ENCODE measurements at places on chromosomes 12 and 14.

DNA sequence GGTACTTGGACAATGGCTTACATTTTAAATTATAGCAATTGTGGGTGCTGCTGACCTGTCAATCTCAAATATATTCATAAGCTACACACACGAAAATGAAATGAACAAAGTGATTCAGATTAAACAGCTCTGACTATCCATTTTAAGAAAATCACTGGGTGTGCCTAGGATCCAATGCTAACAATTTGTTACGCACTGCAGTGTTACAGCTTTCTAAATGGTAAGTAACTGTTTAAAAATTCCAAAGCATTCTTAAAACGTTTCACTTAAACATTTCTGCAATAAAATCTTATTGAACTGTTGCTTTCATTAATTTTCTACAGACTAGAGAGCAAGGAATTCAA is 18.9 kb downstream of the LMO3 start:
- DNase-seq = no peak

- DNase-seq = no peak
These were observed 99.5 kb downstream of the SYNE2 start for GRCh38 chr14:63952053-63952932.

DNA sequence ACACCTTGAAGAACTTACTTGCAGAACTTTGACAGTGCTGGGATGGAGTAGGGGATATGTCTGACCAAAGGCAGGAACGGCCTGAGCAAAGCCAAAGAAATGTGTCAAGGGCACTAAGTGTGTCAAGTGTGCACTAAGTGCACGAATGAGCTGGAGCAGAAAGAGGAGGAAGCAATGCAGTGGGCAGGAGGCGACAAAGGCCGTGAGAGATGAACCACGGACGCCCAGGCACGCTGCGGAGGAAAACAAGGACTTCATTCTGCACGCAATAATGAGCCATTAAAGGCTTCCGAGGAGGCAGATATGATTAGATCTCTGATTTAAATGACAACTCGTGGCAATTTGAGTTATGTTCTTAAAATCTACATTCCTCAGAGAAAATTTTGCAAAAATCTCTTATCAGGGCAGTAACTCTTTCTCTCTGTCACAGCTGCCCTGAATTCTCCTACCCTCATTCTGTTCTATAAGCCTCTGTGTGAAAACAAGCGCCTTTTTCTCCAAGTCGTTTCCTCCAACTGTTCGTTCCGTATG is 25.3 kb downstream of the GRIN2B start:
- DNase-seq = no peak

DNA sequence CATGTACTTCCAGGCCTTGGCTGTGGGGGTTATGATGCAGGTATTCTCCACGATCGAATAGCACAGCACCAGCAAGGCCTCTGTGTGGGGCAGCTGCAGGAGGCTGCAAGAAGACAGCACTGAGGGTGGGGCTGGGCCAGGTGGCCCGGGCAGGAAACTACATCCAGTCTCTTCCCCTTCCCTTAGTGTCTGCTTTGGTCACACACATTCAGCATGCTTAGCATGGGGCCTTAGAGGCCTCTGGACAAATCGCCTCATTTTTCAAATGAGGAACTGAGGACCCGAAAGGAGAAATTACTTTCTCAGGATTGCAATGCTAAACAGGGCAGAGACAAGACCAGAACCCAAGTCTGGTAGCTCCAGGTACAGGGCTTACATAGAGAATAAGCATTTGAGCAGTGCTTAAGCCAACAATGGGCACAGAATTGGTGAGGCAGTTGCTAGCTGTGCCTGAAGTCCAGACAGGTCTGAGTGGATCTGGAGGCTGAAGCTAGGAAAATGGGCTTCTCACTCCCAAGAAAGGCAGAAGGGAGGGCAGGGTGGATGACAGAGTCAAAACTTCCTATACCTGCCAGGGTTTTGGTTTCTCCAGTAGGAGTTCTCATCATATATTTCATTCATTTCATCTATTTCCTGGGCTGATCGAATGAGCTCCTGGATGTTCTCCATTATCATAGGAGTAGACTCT is 3.5 kb downstream of the ACRBP start:
- no peak for DNase-seq

DNA sequence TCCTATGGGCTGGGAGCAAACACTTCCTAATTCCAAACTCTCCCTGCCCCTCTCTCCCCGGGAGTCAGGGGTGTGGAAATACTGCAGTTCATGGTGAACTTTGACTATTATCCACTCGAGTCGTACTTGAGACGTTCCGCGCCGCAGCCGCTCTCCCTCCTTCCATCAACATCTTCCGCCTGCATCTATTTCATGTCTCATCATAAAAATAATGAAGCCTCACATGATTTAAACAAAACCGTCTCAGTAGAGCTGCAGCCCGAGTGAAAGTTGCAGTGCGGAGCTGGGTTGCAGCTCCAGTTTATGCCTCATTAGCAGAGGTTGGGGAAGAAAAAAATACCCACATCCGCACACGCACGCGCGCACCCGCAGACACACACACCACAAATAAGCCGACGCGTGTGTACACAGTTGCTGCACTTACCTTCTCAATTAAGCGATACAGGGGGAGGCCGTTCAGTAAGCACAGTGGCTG is 283 bp downstream of the LMO3 start:
- DNase-seq = no peak

- DNase-seq = no peak
These were observed 47.3 kb downstream of the LRRK2 start for GRCh38 chr12:40271981-40272664.

- no peak for DNase-seq
These were observed 54.5 kb downstream of the C12orf75 start for GRCh38 chr12:105384916-105385535.

DNA sequence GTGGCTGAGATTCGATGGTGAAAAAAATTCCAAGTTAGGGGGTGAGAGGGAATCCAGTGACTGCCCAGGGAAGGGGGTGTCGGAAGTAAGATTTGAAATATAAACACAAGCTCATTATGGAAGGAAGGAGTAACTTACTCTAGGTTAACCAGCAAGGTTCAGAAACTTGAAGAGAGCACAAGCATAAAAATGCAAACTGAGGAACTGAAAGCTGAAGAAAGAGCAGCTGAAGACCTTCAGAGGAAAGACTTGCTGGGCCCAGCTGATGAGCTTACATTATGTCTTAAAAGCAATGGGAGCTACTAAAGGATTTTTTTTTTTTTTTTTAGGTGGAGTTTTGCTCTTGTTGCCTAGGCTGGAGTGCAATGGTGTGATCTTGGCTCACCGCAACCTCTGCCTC is 189.7 kb upstream of the GRIN2B start:
- DNase-seq = no peak

- DNase-seq = no peak
These were observed 638.5 kb downstream of the MED13L start for GRCh38 chr12:115638733-115639647.

- no peak for DNase-seq
These were observed at the start of gene DENND5B for GRCh38 chr12:31590642-31591379. DENND5B (minus strand) TSS chr12:31591136; CDS start chr12:31590832, 304 bp downstream.

GRCh38 chr14:52895000-52895399 is 55.9 kb downstream of the FERMT2 start:
- no peak for DNase-seq

GRCh38 chr14:76138758-76139723 is 12.7 kb upstream of the GPATCH2L start:
- no peak for DNase-seq

DNA sequence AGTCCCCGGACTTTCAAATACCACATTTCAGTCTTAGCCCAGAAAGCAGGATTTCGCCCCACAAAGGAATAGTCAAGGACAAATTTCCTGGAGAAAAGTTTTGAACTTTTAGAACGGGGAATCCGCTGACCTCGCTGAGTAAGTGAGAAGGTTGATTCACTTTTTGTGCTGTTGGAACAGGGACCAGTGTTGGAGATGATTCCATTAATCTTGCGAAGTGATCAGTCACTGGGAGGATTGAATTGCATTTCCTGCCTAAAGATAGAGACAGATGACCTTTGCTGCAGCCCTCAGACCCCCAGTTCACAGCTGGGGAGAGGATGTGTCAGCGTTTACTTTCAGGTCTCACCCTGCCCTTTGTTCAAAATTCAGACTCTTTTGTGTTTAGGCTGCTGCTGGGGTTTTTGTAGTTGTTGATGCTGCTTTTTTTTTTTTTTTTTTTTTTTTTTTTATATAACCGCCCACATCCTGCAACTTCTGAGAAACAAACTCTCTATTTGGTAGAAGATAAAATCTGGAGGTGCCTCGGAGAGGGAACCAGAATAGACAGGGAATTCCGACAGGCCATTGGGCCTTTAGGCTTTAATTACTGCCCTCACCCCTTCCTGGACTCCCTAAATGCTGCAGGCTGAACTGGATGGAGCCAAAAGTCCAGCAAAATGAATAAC is 9.8 kb upstream of the KDM2B start:
- DNase-seq = no peak

- DNase-seq = no peak
These were observed at the start of gene GZMB for GRCh38 chr14:24634158-24634557. GZMB (minus strand) TSS chr14:24634190; CDS start chr14:24634160, 30 bp downstream.

DNA sequence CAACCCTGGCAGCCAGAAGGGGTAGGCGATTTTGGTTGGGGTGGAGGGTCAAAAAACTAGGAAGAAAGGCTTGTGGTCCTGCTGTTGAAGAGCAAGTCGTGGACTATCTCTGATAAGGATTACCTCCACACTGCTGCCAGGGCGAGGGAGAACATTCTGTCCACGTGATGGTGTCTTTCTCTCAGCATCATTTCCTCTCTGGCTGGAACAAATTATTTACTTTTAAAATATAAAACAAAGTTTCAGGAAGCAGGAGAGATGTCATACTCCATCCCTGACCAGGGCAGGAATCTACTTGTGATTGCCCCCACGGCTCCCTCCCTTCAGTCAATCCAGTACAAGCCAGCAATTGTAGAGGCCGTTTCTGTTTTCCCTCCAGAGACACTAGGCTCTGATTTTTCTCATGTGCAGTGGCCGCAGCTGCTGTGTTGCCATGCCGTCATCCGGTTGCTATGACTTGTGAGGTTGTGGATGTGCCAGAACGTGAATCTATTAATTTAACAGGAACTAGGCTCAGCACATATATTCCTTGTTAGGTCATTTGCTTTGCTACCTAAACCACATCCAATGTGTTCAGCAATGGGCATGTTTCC is 61.5 kb upstream of the PTGR2 start:
- peak; percentile 78 for DNase-seq

- DNase-seq = no peak
These were observed 69.1 kb downstream of the C12orf75 start for GRCh38 chr12:105399428-105400081.

- peak; percentile 73 for DNase-seq
These were observed at the start of gene RNU4-1 for GRCh38 chr12:120292661-120293531. RNU4-1 (minus strand) TSS chr12:120293237.

GRCh38 chr14:37369425-37369824 is 171.7 kb downstream of the MIPOL1 start:
- DNase-seq = no peak

- peak; percentile 17 for DNase-seq
These were observed 2.7 kb upstream of the SIVA1 start for GRCh38 chr14:104750056-104750752.

- peak; percentile 48 for DNase-seq
These were observed 6.0 kb upstream of the GPR84 start for GRCh38 chr12:54370171-54370730.

- DNase-seq = no peak
These were observed 7.5 kb downstream of the PTPN6 start for GRCh38 chr12:6958609-6959057.

DNA sequence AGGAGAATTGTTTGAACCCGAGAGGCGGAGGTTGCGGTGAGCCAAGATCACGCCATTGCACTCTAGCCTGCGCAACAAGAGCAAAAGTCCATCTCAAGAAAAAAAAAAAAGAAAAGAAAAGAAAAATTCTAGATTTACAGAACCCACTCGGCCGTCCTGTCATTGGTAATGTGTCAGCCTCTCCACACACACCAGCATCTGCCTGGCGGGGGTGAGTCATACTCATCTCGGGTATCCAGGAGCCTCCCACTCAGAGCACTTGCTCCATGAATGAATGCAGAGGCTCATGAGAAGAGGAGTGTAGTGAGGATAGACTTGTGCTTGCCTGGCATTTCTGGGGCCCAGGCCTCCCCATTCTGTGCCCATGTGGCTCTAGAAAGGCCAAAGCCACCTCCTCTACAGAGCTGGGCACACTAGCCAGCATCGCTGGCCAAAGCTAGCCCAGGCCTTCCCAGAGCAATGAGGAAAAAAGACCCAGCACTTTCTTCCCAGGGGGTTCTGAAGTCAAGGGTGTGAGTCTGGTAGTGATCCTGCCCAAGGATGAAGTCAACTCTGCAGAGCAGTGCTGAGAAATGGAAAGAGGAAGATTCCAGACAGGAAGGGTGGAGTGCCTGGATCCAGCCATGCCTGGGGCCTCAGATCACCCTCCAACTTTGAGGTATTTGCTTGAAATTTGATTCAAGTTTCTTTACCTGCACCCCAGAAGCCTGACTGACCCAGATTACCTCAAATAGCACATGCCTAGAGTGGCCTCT is 31.2 kb upstream of the KLC1 start:
- peak; percentile 57 for DNase-seq

GRCh38 chr14:42642787-42643186 is 1036.1 kb downstream of the LRFN5 start:
- no peak for DNase-seq

DNA sequence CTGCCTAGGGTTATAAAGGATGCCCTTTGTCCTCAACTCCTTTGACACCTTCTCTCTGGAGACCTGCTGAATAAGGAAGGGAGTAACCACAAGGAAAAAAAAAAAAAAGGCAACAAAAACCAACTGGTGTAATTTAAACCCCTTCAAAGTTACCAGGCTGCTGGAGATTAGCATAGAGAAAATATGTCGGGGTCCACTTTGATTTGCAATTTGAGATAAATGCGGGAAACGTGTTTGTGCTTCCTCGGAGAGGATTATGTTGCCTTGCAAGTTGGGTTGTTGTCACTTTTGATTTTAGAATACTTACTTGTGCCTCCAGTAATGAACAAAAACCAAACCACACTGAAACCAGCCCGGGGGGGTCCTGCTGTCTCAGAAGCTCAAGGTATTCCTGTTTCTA is 200.2 kb upstream of the MYL2 start:
- no peak for DNase-seq

- no peak for DNase-seq
These were observed 9.7 kb downstream of the DCP1B start for GRCh38 chr12:1994429-1995143.

DNA sequence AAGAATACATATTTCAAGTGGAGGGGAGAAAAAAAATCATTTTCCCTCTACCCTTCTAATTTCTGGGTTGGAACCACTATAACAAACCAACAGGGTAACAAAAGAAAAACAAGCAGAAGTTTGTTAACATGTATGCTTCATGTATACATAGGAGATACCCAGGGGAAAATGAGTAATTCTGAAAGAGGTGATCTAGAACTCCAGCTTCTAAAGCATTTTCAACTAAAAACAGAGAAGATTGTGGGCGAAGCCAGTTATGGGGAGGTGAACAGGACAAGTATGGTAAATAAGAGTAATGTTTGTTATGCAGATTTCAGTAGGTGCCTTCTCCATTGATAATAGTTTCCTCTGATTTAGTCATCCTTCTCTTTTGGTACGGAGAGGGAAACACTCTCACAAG is 16.7 kb downstream of the FNTB start:
- no peak for DNase-seq

GRCh38 chr12:16833376-16834015 is 227.5 kb upstream of the LMO3 start:
- no peak for DNase-seq

GRCh38 chr14:30657050-30657449 is 34.9 kb downstream of the SCFD1 start:
- DNase-seq = no peak
